HTR-8/SVneo (cell line): ENCODE measurements at places on chromosomes 5 and 9.

GRCh38 chr5:110441035-110441434 is 285.4 kb downstream of the TMEM232 start:
- DNase-seq = peak; percentile 2

DNA sequence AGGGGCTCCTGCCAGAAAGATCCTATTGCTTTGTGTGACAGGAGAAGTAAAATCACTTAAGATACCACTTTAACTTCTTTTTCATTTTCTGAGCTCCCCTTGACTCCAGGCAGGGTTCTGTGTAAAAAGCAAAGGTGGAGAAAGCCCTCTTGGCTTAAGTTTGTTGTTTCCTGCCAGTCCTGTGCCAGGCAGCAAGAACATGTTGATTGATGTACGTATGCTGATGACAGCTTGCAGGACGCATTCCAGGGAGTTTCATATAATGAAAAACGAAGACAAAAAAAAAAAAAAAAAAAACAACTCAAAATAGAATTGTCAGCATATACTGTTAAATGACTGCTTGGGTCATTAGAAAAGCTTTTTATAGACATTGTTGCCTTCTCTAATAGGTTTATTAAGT is 251.7 kb downstream of the PSAT1 start:
- DNase-seq = no peak

GRCh38 chr9:74496819-74497747 is at the start of gene RORB:
Gene RORB (plus strand): TSS chr9:74497335. CDS start chr9:74497977, 642 bp downstream.
- DNase-seq = peak; percentile 12

- DNase-seq = no peak
These were observed 38.6 kb upstream of the GGTA1 start for GRCh38 chr9:121538221-121538620.

DNA sequence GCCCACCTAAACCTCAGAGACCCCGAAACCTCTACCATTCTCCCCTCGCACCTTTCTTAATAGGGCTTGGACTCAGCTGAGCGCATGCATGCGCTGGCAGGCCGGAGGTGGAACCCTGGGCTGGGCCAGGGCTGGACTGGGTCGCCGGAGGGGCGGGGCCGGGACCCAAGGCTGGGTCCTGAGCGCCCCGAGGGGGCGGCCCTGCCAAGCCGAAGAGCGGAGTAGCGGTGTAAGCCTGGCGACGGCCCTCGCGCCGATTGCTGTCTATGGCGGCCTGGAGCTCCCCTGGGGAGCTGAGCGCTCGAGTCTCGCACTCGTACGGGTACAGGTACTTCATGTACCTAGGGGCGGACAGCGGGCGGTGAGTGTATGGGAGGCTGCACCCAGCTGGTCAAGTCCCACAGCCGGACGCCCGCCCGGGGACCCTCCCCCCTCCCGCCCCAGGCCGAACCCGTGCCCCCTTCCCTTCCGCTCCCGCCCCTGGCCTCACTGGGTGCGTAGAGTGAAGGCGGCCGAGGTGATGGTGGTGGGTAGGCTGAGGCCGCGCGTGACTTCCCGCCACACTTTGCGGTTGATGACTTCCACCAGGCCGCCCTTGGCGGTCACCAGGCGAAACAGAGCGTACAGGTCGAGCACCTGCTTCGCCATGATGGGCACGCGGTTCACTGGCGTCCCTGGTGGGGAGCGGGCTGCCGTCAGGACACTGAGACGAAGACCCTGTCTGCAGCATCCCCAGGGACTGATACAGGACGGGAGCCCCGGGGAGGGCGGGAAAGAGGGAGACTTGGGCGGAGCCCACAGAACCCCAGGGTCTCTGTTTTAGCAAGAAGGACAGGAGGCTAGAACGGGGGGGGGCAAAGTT is 3.3 kb upstream of the DCTN3 start:
- no peak for DNase-seq

GRCh38 chr5:150257424-150257823 is 32.1 kb downstream of the CAMK2A start:
- DNase-seq = no peak

DNA sequence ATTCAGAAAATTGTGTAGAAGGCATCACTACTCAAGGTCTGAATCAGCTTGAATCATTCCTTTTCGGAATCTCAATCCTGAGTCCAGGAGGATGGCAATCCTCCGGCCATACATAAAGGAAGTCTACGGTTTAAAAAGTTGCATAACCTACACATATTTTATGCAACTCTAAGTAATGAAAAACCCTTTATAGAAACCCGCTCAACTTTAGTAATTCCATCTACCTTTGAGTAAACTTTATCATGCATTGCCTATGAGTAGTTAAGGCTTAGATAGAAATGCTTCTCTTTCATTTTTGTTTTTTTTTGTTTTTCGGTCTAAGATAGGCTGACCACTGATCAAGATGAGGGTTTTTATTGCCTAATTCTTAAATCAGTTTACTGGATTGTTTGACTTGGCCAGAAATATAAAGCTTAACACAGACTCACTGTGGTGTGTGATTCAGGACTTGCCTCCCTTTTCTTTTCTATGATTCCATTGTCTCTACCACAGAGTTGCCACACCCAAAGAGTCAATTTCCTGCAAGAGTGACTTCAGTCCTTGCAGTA is 85.0 kb downstream of the LURAP1L start:
- DNase-seq = no peak

GRCh38 chr9:109737295-109737694 is 42.7 kb upstream of the PALM2AKAP2 start:
- DNase-seq = no peak

- no peak for DNase-seq
These were observed 279.7 kb downstream of the EBF1 start for GRCh38 chr5:158819840-158820620.

DNA sequence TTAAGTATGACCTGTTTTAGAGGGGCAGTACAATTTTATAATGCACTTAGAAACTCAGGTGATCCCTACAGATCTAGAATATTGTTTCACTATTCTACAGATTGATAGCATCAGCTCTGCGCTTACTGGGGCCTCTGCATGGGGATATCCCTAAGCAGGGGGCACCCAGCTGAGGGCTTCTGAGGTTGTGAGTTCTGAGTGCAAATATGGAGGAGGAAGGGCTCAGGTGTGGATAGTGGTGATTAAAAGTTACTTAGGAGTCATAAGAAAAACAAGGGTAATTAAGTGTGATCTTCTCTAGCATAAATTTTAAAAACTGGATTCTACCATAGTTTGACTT is 274.4 kb downstream of the EFNA5 start:
- DNase-seq = no peak

DNA sequence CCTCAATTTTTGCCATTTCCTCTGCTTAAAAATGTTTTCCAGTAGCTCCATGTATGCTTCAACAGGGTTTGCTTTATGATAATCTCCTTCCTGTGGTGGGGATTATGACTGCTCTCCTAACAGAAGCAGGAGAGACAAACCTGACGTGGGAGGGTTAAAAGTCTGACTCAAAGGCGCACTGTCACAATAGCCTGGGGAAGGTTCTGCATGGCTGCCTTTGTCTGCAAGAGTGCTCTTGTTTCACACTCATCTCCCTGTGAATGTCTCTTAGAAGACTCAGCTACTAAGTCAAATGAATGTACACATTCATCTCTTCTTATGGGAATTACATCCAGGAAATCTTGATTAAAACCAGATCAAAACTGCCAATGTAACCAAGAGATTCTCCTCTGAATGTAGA is 90.9 kb upstream of the MTAP start:
- DNase-seq = no peak

- DNase-seq = no peak
These were observed 75.9 kb downstream of the SPRY4 start for GRCh38 chr5:142248853-142249462.

- no peak for DNase-seq
These were observed 228.5 kb downstream of the COMMD10 start for GRCh38 chr5:116313366-116313765.

DNA sequence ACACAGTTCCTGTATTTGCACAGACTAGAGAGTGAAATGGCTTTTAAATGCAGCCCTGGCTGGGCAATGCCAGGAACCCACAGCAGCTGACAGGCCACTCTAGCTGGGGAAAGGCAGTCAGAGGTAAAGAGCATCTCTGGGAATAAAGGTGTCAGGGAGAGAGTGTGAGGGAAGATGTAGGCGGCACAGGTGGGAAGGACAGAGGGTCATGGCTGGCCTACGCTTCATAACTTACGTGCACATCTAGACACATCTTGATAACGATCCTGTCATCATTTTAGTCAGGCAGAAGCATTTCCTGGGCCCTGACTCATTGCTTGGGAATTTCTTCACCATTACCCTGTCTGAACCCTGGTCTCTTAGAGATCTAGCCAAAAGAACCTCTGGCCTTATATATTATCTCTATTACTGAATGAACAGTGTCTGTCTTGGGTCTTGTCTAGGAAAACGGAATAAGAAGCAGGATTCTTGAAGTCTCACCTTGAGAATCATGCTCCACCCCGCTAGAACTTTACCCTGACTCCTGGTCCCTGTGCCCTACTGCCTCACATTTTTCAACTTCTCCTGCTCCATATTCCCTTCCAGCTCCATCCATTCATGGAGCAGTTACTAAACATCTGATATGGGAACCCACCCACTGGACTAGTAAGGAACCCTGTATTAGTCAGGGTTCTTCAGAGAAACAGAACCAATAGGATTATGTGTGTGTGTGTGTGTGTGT is 106.4 kb upstream of the ELL2 start:
- peak; percentile 70 for DNase-seq

GRCh38 chr5:76794871-76795270 is 24.0 kb upstream of the F2RL1 start:
- no peak for DNase-seq

GRCh38 chr5:151126199-151126645 is 31.4 kb downstream of the ANXA6 start:
- DNase-seq = peak; percentile 64

GRCh38 chr9:122217640-122218039 is 11.1 kb downstream of the LHX6 start:
- no peak for DNase-seq

- peak; percentile 21 for DNase-seq
These were observed 31.2 kb downstream of the DEPDC1B start for GRCh38 chr5:60668686-60669304.

DNA sequence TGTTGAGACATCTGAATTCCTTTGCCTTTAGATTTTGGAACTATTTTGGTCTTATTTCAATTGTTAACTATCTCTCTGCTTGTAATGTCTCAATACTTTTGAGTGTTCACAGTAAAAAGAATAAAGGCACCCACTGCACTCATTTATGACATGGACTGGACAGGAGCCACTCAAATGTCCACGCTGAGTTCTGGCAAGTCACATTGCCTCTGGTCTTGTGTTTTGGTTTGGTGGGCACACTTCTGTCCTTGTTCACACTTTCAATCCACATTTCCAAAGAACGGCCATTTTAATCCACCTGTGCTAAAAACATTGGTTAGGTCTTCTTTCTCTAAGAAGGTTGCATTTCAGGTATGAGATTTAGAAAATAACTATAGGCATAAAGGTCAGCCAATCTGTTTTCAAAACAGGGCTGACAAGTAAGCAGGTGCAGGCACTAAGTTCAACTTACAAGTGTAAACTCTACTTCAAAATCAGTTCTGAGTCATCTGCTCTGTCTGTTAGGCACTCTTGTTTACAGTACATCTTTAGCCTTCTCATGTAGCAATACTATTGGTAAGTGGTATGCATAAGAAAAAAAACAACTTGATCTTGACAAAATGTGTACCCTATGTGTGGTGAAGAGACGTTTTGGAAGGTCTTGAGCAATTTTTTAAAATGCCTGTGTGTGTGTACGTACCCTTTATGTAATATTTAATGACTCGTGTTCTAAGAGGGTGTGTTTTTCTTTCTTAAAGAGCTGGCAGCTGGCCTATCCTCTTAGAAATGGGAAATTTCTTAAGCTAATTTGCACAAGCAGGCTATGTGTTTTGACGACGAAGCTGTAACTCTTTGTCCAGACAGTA is 31.5 kb upstream of the ZFAND5 start:
- peak; percentile 24 for DNase-seq

GRCh38 chr9:136521537-136521936 is 24.3 kb downstream of the NOTCH1 start:
- no peak for DNase-seq

DNA sequence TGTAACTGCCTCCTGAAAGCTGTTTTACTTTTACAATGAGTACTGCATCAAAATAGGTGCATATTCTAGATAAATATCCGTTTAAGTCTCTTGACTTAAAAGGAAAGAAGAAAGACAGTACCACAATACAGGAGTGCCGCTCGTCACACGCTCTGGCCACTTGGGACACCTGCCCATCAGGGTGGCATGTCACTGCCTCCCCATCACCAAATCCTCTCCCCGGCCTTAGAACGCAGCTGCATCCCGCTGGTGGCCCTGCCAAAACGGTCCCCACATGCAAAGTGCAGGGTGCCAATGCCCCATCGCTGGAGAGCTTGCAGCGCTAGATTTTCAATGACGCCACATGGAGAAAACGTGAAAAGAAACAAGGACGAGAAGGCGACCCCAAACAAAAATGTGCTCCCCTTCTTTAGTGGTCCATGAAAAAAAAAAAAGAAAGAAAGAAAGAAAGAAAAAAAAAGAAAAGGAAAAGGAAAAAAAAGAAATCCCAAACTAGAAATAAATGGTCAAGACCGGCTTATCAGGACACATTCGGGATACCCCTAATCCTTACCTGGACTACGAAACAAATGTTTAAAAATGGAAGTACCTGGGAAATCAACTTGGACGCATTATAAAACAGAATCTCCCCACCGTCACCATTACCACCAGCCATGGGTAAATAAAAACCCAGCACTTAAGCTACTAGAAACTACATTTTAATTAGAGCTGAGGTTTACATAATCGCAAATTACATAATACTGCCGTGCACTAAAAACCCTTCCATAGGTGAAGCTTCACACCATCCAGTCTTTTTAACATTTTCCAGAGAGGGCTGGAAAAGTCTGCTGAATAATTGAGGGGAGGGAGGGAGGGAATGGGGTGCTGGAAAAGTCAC is 1.0 kb downstream of the ANKH start:
- no peak for DNase-seq

GRCh38 chr5:165504674-165505073 is 1999.3 kb downstream of the MAT2B start:
- DNase-seq = no peak

DNA sequence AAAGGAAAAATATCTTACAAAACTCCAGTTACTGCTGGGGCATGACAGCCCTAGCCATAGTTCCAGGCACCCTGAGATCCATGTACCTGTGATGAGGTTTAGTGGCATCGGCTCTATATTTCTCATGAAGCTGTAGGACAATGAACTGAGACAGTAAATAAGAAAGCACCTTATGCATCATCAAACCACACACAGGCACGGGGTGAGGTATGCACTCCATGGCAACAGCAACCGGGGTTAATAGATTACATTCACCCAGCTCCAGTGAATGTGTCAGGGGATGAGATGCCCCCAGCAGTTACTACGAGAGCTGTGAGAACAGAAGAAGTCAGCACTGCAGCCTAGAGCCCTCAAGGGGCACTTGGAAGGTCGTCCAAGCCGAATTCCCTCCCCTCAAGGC is 162.0 kb upstream of the S1PR3 start:
- no peak for DNase-seq

- DNase-seq = no peak
These were observed 17.0 kb upstream of the WHRN start for GRCh38 chr9:114522286-114522685.

DNA sequence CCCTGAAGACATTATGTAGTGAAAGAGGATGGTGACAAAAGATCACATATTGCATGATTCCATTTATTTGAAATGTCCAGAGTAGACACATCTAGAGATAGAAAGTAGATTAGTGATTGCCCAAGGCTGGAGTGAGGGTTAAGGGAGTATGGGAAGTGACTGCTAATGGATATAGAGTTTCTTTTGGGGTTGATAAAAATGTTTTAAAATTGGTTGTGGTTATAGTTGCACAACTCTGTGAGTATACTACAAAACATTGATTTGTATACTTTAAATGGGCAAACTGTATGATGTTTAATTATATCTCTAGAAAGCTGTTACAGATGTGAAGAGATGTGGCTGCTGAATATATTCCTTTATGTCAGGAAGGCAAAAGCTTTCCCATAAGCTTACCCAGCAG is 202.8 kb downstream of the CCDC171 start:
- DNase-seq = no peak
